ENCODE measurements at places on chromosomes 2 and 18.
A peak's percentile ranks its signal among the peaks of the same experiment; 100 is the strongest.

GRCh38 chr2:119583291-119583690, 39.0 kb downstream of the CFAP221 start:
- DNase-seq: no peak

- DNase-seq: peak; percentile 25
Measured at GRCh38 chr2:105287692-105288091, 41.8 kb downstream of the TGFBRAP1 start.

GRCh38 chr18:11960743-11961380, 20.4 kb upstream of the IMPA2 start:
- no peak for DNase-seq

DNA sequence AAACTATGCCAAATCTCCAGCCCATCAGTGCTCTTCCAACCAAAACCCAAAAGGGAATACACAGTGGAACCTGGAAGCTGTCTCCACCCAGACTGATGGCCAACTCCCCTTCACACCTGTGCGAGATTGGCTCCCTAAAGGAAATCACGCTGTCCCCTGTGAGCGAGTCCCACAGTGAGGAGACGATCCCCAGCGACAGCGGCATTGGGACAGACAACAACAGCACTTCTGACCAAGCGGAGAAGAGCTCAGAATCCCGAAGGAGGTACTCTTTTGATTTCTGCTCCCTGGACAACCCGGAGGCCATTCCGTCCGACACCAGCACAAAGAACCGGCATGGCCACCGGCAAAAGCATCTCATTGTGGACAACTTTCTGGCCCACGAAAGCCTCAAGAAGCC, 271.1 kb downstream of the SETBP1 start:
- DNase-seq: no peak

DNA sequence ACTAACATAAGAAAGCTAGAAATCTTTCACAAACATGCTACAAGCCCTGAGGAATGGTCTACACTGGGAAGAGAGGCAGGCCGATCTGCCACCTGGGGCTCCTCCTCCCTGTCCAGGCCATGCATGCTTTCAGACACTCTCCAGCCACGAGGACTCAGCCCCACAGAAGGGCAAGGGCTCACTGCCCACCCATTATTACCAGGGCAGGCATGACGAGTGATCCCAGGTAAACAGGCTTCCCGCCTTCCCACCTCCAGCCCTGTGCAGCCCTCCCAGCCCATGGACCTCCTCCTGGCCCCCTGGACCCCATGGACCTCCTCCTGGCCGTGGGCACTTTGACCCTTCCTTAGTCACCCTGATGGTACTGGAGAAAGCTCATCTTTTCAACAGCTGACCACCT, 75.8 kb upstream of the TEX51 start:
- DNase-seq: no peak

DNA sequence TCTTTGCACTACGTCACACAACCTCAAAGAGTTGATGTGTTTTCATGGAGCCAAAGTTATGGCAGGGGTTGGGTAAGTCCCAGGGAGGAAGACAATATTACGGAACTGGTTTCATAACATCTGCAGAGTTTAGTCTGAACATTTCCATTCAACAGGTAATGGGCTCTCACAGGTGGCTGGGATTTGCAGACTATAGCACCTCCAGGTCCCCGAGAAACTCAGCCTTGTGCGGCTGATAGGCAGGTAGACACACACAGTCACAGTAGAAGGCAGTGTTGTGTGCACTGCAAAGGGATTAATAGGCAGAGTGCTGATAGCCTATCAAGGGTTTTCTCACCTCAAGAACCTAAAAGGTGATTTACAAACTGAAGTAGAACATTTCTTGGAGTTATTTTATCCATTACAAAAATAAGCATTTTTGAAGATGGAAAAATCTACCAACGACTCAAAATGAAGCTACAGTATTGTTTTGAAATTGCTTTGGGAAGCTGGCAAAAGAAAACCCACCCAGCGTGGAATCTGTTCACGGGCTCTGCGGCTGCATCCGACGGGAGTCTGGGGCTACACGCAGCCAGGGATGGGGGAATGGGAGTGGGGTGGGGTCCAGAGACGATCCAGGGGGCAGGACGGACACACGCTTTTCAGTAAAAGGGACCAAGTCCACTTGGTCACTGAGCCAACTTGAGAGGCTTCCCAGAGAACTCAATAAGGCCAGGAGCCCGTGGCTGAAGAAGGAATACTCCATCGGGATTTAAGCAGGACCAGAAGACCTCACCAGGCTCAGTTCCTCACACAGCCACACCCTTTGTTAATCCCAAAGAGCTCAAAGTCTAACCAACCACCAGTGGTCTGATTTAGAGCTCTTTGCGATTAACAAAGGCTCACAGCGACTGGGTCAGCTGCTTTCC, 82.9 kb downstream of the CHRNA1 start:
- DNase-seq: peak; percentile 40

DNA sequence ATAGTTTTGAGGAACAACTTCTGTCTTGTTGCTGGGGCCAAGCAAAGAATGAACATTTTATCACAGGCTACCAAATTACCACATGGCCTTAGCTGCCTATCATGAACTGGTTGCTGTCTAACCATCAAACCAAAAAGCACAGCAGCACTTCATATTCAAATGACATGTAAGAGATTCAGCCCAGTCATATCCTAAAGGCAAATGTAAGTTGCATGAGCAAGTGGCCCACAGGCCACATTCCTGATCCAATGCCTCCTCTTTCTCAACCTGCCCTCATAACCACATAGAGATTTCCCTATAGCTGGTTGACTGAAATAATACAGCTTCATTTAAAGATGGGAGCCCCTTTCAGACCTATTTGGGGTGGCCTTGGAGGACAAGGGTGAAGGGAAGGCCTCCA, 572.3 kb downstream of the IRS1 start:
- no peak for DNase-seq

GRCh38 chr2:6184532-6185292, 492.5 kb downstream of the SOX11 start:
- DNase-seq: peak; percentile 80

DNA sequence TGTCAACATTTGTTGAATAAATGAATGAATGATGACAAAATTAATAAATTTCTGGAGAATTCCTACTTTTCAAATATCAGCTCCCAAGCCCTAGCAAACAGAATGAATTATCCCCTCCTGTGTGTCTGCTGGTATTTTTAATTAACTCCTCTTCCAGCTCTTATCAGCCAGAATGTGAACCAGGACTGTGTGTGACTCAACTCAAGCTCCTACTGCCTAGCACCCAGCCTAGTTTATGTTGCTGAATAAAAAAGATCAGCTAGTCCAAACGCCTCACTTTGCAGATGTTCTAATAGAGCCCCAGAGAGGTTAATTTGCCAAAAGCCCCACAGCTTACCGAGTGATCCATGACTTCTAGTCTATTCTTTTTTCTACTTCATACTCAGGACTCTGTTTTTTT, 50.3 kb downstream of the RABL2A start:
- no peak for DNase-seq

GRCh38 chr18:62505669-62506494, 16.9 kb upstream of the ZCCHC2 start:
- no peak for DNase-seq

- no peak for DNase-seq
Measured at GRCh38 chr18:36561046-36561445, 263.5 kb downstream of the FHOD3 start.

- DNase-seq: no peak
Measured at GRCh38 chr2:159128191-159128590, 158.3 kb downstream of the WDSUB1 start.

DNA sequence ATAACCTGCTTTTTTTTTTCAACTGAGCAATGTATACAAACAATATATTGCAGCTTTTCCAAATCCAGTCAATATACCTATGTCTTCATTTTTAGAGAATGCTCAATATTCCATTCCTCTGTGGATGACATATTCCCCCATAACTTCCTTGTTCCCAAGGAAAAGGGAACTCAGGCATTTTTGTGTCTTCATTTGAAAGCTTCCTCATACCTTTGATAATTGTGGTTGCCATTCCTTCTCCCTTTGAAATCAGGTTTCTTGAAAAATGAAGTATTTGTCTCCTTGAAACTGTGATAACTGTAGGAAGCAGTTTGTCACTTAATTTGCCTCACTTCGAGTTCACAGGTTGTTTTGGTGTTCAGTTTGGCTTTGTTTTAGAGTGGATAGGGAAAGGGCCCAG, 13.5 kb downstream of the ELAC1 start:
- peak; percentile 9 for DNase-seq

- no peak for DNase-seq
Measured at GRCh38 chr2:96147593-96148201, 2.5 kb upstream of the DUSP2 start.

GRCh38 chr2:223815186-223815883, 22.0 kb downstream of the AP1S3 start:
- peak; percentile 82 for DNase-seq

DNA sequence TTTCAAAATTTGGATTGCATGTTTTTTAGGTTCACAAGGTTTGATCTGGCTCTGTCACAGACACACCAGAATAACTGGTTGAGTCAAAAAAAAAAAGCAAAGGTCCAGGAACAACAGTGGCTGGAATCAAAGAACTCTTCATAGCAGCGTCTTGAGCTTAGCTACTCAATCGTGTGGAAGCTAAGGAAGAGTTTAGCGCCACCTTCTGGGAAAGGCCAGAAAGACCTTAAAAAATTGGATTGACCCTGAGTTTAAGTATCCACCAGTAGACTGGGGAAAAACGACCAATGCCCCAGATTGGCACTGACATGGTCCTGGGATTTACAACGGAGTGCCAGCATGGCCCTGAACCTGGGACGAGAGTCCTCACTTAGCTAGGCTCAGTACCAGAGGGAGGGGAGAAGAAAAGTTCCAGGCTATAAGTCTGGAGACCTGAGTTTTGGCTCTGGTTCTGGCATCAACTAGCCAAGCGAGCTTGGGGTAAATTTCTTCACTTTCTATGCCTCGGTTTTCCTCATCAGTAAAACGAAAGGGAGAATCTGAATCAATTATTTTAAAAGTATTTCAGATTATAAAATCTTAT, 71.1 kb upstream of the TFCP2L1 start:
- peak; percentile 58 for DNase-seq

DNA sequence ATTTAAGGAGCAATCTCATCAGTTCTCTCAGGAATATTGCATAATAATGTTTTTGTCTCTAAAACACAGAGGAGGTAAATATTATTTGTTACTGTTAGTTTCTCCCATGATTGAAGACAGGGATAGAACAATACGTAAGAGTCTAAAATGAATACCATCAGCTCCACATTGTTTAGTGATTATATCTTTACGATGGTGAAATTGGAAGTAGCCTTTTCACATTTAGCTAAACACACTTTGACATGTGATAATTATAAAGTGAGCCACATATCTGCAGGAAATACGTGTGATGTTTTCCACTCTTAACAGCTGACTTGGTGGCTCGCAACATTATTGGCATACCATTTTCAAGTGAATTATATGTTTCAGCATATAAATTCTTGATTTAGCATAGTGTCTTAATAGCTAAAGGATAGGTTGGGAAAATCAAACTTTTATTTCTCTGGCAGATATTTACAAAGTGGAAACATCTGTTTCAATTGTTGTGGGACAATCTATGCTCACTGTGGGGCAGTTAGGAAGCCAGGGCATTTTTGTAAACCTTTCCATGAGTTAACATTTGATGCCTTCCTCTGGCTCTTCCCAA, 208.1 kb upstream of the RASGRP3 start:
- DNase-seq: peak; percentile 52

DNA sequence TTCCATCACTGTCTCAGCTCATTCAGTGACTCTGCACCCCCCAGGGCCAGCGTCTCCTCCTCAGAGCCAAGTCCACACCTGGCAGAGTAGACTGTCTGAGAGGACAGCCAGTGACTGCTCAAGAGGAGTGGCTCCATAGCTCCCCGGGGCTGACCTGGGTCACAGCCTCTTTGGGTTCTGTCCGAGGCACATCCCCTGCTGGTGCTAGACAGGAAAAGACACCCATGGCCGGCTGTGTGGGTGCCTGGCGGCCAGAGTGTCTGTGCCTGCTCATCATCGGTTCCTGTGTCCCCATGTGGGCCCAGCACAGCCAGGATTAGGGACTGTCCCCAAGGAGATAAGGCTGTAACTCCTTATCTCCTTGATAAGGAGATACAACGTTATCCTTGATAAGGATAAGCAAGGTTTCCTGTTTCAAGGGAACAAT, 3.5 kb upstream of the CROCC2 start:
- no peak for DNase-seq

GRCh38 chr2:2165135-2165534, 165.9 kb downstream of the MYT1L start:
- DNase-seq: no peak

DNA sequence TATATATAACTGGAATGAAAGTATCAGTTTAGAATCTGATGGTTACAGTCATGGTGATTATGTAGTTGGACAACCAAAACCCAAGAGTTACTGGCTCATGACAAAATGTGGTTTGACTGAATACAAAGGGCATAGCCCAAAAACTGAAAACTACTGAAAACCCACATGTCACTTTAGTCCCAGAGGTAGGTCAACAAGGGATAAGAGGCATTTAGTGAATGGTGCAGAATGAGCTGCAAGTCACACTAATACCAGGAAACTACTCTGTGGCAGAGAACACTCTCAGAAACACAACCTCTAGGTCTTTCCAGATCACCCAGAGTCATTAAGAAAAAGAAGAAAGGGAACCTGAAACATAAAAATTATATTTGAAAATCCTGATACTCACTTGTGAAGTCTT, 154.5 kb downstream of the AGPS start:
- DNase-seq: no peak

- peak; percentile 3 for DNase-seq
Measured at GRCh38 chr2:234919711-234920110, 32.1 kb upstream of the SH3BP4 start.

- DNase-seq: no peak
Measured at GRCh38 chr2:61193670-61194561, 31.9 kb downstream of the C2orf74 start.

GRCh38 chr2:168466190-168466737, 10.2 kb downstream of the CERS6 start:
- no peak for DNase-seq

GRCh38 chr2:32277363-32277673, 386 bp upstream of the YIPF4 start:
- DNase-seq: no peak

DNA sequence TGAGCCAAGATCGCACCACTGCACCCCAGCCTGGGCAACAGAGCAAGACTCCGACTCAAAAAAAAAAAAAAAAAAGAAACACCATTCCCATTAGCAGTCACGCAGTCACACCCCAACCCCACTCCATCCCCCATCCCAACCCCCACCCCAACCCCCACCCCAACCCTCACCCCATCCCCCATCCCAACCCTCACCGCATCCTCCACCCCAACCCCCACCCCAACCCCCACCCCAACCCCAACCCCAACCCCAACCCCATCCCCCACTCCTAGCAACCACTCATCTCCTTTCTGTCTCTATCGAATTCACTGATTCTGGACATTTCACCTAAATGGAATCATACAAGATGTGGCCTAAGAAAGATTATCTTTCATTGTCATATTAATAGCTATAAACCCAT, 25.9 kb upstream of the ATP9B start:
- DNase-seq: no peak

DNA sequence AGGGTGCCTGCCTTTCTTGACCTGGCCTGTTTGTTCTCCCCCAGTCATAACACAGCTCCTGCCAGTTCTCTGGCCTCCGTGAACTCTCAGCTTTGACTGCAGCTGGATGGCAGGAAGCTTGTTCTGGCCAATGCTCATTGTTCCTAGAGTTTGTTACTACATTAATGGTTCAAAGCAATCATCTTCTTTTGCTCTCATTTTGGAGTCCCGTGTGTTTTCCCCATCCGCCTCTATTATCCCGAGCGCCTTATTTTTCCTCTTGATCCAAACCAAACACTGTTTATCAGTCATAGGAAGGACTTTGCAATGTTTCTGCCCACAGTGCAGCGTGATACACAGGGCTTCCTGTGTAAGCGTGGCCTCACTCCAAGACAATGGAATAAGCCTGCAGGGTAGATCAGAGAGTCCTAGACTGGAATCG, 184.3 kb upstream of the APCDD1 start:
- DNase-seq: no peak

- no peak for DNase-seq
Measured at GRCh38 chr2:239302808-239303557, 97.8 kb downstream of the HDAC4 start.
